NCI-H774 (cell line): ENCODE measurements at places on chromosomes 2 and 18.

- DNase-seq, result no peak
Measured at GRCh38 chr18:80179857-80180558, 67.3 kb downstream of the PARD6G start.

- no peak for DNase-seq
Measured at GRCh38 chr2:233972941-233973575, 55.9 kb downstream of the TRPM8 start.

- DNase-seq, result no peak
Measured at GRCh38 chr2:138201286-138201685, 237.0 kb downstream of the HNMT start.

DNA sequence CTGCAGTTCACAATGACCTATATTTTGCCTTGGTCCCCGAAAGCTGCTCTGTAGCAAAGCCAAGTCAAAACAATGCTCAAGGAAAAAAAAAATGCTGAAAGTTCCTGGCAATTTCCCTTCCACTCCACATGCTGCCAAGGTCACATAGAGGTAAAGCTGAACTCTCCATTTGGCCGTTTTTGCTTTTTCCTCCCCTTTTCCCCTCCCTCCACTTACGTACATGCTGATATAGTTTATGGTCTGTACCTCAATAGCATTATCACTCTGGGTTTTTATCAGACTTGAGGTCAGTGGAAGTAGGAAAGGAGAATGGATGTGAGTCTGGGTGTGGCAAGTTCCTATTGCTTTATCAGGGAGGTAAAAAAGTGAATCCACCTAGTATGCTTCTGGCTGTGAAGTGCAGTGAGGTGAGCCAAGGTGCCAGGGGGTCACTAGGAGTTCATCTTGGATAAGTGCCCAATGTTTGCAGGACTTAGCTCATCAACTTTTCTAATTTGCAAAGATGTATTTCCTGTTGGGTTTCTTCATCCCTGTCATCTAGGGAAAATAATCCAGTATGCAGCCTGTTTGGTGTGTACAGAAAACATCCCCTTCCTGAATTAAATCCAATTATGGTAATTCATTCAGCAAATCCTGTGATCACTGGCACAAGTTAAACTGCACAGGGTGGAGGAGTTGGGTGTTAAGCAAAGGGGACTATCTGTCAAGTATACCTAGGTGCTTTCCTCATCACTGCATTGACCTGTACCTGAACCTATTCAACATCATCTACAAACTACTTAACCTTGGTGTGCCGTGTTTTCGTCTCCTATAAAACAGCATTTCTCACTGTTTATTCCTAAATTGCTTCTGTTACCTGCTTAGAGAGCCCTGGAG lies 124.3 kb upstream of the CYP26B1 start:
- DNase-seq, result no peak

DNA sequence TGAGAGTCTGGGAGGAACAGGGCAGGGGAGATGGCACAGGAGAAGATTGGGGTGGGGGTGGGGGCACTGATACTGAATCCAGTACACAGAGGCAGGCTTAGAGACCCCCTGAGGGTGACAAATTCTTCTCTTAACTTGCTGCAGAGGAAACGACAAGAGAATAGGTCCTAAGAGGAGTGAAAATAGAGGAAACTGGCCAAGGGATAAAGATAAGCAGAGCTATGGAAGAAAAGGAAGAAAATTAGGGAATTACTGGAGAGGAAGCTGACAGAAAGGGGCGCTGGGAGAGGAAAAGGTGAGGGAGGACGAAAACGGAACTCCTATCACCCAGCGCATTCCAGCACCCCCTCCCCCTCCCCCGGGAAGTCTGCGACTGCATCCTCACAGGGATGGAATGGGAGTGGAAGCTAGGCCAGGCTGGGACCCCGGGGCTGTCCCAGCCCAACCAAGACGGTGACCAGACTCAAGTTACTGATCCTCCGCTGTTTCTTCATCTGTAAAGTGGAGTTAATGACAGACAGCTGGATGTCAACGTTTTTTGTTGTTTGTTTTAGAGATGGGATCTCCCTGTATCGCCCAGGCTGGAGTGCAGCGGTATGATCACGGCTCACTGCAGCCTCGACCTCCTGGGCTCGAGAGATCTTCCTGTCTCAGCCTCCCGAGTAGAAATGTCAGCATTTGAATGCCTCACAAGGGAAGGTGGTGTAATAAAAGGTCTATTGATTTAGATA lies 2.6 kb upstream of the EMX1 start:
- DNase-seq, result no peak

GRCh38 chr2:177275743-177276055 lies 11.2 kb upstream of the NFE2L2 start:
- DNase-seq, result no peak

GRCh38 chr2:11417946-11418585 lies 47.9 kb downstream of the E2F6 start:
- DNase-seq, result no peak

DNA sequence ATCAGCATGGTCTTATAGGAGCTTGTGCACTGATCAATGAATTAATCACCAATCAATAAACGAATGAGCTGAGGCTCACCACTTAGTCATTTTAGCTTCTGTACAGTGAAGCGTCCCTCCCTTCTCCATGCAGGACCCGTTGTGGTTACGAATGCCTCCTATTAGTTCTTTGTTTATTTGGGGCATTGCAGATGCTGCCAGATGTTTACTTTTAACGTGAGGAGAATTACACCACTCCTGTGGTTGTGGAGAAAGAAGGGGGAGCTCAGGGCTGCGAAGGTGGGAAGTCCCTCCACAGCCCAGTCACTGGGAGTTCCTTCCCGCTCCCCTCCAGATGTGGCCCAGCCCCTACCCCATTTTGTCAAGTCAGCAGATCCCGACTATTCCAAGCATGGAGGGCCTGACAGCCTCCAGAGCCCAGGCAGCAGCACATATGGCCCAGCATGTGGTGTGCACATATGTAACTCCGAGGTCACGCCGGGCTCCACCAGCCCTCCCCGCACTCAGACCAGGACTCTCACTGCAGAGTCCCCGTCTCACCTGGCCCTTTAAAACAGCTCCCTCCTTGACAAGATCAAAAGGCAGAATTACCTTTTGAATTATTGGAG lies 20.9 kb downstream of the PKDCC start:
- no peak for DNase-seq

GRCh38 chr2:237693291-237693994 lies 66.1 kb downstream of the LRRFIP1 start:
- DNase-seq, result no peak

DNA sequence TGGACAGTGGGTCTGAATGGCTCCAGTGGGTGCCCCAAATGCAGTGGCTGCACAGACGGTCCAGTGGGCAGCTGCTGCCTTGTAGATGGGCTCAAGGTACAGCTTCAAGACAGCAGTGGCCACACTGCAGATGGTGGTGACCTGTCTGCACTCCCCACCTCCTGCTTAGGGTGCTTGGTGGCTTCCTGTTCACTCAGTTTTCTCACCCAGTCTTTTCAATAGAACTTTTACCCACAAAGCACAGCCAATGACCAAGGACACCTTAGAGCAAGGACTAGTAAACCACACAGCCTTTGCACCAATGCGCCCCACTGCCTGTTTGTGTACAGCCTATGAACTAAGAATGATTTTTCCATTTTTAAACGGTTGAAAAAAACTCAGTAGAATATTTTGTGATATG lies 34.9 kb downstream of the MEX3C start:
- DNase-seq, result no peak

GRCh38 chr2:100224988-100225710 lies 82.8 kb upstream of the AFF3 start:
- DNase-seq, result no peak

- DNase-seq, result no peak
Measured at GRCh38 chr2:46074501-46074900, 222.7 kb upstream of the EPAS1 start.

DNA sequence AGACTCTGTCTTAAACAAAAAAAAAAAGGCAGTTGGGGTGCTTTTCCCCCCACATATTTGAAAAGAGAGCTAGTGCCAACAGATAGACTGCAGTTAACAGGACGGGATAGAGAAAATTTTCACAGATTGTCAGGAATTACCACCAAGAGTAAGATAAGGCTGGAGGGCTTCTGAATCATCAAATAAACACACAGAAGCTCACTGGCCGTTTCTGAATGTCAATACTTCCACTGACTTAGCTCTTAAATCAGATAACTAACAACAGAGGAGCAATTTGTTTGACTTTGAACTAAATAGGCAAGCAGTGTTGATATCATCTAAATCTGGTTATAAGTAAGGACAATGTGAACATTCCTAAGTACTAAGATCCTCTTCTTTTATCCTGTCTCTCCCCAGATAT lies 34.7 kb downstream of the PIEZO2 start:
- DNase-seq, result no peak

DNA sequence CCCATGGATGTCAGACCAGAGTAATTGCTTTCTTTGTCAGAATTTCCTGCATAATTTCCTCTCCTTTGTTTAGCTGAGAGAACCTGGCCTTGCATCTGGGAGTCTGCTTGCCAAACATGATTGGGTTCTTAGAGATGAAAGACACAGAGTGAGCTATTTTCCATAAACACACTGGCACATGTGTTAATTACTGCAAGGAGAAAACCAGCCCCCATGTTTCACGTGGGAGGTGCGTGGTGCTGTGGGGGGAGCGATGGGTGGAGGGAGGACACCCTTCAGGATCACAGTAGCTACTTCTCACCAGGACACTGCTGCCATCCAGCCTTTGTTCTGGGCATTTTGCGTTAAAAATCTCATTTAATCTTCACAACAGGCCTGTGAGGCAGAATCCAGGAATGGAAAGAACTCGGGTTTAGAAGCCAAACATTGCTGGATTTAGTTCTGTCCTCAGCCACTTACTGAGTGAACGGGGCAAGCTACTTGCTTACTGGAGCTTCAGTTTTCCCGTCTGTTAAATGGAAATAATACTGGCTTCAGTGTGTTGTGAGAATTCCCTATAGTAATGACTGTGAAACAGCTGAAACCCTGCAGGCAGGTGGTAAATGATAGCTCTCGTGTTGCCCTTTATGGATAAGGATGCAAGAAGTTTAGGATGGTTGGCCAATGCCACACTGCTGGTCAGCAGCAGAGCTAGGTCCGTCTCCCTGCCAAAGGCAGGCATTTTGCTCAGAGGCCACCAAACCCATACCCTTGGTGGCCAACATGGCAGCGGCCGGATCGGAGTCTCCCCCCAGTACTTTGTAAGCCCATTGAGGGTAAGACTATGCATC lies 100.1 kb upstream of the ASAP2 start:
- peak; percentile 91 for DNase-seq
